Aorta (tissue), 5 donors: ENCODE measurements at places on chromosomes 1 and 21. TPM values are rescaled to one million over a fixed set of nuclear protein-coding genes. Genes with fewer than 3 reads are reported as not detected.

The LUZP1 gene
- 6.9 TPM for polyA plus RNA-seq

The ELAVL4 gene
- 0.10 TPM for polyA plus RNA-seq

DNA sequence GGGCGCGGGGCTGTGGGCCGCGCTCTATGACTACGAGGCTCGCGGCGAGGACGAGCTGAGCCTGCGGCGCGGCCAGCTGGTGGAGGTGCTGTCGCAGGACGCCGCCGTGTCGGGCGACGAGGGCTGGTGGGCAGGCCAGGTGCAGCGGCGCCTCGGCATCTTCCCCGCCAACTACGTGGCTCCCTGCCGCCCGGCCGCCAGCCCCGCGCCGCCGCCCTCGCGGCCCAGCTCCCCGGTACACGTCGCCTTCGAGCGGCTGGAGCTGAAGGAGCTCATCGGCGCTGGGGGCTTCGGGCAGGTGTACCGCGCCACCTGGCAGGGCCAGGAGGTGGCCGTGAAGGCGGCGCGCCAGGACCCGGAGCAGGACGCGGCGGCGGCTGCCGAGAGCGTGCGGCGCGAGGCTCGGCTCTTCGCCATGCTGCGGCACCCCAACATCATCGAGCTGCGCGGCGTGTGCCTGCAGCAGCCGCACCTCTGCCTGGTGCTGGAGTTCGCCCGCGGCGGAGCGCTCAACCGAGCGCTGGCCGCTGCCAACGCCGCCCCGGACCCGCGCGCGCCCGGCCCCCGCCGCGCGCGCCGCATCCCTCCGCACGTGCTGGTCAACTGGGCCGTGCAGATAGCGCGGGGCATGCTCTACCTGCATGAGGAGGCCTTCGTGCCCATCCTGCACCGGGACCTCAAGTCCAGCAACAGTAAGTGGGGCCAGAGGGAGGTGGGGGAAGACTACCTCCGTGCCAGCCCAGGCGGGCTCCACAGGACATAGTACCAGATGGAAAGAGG, 808 bp downstream of the MAP3K21 start:
- H3K4me3 ChIP-seq, result peak overlapping the region; percentile 58
- peak; percentile 71 for DNase-seq
- H3K27ac ChIP-seq, result no peak overlapping the region
- H3K36me3 ChIP-seq, result no peaks in the 10 kb centered on the region

- H3K4me1 ChIP-seq, result no peaks in the 10 kb centered on the region
- DNase-seq, result no peak
- H3K27me3 ChIP-seq, result no peaks in the 10 kb centered on the region
- no peak overlapping the region for H3K4me3 ChIP-seq
- H3K27ac ChIP-seq, result no peak overlapping the region
These were observed 360.7 kb downstream of the CAMTA1 start for GRCh38 chr1:7145947-7146346.

- no peaks in the 10 kb centered on the region for H3K36me3 ChIP-seq
- no peaks in the 10 kb centered on the region for H3K4me1 ChIP-seq
- H3K4me3 ChIP-seq, result no peak overlapping the region
- DNase-seq, result no peak
These were observed 380.8 kb downstream of the HHIPL2 start for GRCh38 chr1:222167111-222167510.

The TMPRSS15 gene
- 3.9 TPM for polyA plus RNA-seq

The SAMD11 gene
- polyA plus RNA-seq, result 7.2 TPM

- no peaks in the 10 kb centered on the region for H3K36me3 ChIP-seq
- peak; percentile 78 for DNase-seq
- H3K27ac ChIP-seq, result no peak overlapping the region
- no peaks in the 10 kb centered on the region for H3K4me1 ChIP-seq
- H3K27me3 ChIP-seq, result no peaks in the 10 kb centered on the region
These were observed 58.4 kb upstream of the COL6A1 start for GRCh38 chr21:45923146-45923545.
